Activated CD4-positive, alpha-beta T cell treated with anti-CD3 and anti-CD28 coated beads for 48 hours (primary cell): ENCODE measurements at places on chromosomes 12 and 14.

DNA sequence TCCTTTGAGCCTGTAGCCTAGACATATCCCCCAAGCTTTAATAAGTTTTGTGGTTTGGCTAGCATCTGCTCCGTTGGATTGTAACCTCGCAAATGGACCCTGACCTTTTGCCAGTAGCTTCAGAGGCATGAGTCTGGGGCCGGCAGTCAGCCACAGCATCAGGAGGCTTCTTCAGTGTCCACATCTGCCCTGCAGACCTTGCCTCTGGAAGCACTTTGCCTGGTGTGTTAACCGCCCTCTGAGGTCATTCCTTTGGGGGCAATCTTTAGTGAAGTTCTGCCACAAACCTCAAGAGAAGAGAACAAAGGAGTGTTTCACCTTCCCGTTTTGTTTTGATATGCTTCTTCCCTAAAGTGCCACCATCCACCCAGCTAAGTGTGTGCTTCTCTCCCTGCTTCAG is 71.4 kb downstream of the GNS start:
- DNase-seq: no peak

GRCh38 chr14:97120204-97120603 is 323.0 kb downstream of the VRK1 start:
- no peak for DNase-seq

DNA sequence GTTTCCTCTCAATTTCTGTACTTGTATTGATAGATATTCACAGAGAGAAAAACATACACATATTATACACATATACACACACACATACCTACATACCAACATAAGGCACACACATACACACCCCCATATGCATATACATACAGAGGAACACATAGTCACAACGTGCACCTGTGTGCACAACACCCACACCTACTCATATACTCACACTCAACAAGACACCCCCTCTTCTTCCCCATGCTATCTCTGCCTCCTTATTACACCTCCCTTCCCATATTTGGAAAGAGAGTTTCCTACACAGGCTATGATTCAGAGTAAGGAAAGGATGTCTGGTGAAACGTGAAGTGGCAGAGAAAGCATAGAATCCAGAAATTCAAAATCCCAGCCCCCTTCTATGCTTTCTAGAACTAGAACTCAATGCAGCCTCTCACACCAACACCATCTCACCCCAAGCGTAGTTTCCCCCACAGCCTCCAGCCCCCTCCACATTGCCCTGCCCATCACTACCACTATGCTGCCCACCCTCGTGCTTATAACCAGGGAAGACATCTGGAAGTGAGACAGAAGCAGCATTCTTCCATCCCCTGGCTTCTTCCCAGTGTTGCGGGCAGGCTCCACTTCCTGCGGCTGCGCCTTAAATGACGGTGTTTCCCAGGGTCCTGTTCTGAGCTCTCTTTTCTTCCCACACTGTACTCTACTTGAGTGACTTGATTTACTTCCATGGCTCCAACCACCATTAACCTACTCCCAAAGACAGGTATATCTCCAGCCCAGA is 2.4 kb downstream of the RNASE8 start:
- DNase-seq: no peak

DNA sequence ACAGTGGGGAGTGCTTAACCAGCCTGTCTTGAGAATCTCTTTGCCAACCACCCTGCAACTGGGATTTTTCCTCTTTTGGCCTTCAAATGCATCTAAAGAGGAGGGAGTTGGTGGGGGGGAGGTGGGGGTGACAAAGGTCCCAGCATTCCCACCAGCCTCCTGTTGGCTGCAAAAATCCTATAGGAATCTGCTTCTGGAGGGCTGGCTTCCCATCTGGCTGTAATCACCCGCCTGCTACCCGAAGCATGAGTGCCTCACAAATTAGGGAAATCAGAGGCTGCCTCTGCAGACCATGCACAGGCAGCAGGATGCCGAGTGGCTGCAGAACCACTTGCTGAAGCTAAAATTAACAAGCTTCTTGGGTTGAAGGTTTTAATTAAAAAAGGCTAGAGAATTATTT is 73.9 kb upstream of the WSCD2 start:
- no peak for DNase-seq

DNA sequence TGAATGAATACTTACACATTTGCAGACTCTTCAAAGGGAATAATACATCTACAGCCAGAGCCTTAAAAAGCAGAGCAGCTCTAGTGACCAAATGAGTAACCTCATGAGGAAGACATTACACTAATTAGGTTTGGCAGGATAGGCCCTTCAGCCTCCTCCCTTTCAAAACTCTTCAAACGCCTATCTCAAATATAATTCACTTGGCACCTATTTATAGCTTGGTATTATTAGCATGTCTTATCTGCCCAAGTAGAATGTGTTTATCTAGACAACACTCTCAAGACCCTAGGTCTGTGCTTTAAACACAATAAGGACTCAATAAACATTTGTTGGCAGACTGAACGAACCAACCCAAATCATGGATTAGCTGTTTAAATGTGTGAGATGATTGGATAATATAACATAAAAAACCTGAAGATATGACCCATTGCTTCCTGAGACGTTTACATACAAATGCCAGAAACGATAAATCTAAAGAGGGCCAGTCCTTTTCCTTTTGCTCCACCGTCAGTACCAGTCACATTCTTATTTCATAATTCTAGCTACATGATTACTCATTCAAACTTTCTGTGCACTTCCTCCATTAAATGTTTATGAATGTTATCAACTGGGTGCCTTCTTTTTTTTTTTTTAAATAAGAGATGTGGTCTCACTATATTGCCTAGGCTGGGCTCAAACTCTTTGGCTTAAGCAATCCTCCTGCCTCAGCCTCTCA is 123.3 kb downstream of the CEP83 start:
- no peak for DNase-seq

DNA sequence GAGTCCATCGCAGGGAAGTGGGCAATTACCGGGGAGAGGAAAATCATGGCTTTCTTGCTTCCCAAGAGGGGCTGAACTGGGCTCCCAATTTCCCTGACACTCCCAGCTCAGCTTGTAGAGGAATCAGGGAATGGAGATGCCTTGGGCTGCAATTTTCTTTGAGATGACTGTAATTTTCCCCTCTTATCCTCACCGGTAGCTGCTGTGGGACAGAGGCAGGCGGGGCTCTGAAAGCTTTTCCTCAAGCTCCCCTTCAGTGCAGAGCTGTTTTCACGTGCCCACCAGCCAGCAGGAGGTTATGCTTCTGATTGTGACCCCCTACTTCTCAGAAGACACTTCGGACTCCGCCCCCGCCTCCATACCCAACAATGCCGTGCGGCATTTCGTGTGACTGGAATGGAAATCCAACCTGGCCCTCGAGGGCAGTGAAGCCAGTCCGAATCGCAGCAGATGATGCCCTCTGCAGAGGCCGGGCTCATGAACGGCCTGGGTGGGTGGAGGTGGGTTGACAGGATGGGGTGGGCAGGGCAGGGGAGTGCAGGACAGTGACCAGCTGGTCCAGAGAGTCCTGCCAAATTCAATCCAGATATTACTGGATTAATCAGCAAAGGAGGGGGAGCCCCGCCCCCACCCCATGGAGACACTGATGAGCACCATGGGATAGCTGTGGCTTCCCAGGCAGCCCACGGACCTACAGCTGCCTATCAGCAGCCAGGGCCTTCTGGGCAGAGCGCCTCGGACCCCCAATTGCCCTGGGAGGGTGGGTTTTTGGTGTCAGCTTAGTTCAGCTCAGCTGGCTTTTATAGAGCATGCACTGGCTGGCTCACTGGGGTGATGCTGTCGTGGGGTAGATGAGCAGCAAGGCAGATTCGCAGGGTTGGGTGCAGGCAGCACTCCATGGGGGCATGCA is 37.6 kb downstream of the RTL1 start:
- DNase-seq: no peak

DNA sequence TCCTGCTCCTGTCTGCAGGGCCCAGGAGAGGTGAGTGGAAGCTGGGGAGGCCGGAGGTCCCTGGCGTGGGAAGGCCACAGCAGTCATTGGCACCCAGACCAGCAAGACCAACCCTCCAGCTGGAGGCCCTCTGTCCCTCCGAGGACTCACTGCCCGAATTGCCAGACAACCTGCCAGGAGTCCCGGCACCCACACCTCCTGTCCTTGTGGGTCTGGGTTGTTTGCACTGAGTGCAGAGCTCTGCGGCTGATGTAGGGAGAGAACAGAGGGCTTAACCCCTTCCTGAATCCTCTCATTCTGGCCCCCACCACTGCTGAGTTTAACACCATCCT is 204.9 kb downstream of the KIF26A start:
- no peak for DNase-seq

- DNase-seq: no peak
Measured at GRCh38 chr12:68798882-68799234, 9.1 kb upstream of the MDM2 start.

DNA sequence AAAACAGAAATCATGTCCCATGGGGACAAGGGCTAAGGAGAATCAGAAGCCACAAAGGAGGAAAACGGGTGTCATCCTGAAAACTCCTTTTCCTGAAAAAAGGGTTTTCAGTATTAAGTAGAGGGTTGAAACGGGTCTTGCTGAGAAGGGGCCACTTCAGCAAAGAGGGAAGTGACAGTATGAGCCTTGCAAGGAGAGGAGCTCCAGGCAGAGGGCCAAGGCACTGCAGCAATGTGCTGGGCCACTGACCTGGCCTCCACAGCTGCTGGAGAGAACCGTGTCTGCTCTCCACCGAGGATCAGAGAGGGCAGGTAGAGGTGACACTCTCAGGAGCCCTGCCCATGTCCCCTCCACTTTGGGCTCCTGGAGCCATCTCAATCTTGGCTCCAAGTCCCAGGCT is 103.3 kb downstream of the NCOR2 start:
- no peak for DNase-seq

GRCh38 chr12:107515446-107515958 is 170.1 kb upstream of the PWP1 start:
- DNase-seq: peak; percentile 39

DNA sequence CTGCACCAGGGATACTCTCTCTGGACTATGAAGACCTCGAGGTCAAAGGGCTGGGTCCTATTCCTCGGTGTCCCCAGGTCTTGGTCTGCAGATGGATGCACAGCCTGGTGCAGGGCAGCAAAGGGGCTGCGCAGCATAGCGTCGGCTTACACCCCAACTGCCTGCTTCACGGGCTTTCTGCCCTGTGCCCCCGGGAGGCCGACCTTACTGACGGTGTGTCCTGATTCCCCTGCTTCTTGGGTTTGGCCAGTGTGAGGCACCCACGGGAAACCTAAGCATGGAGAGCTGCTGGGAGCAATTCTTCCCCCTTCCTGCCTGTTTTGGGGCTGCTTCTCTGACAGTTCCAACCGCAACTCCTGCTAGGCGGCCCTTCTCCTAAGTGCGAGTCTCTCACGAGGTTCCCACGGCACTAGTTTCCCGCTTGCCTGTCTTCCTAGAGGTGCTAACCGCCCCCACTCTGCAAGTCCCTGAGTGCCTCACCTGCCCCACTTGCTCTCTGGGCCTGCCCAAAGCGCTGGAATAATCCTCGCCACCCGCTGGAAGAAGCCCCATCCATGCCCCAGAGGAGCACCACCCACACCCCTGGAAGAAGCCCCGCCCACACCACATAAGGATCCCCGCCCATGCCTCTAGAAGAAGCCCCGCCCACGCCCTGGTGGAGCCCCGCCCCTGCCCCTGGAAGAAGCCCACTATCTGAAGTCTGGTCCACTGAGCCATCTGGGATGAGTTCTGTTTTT is 54.0 kb downstream of the PRIMA1 start:
- peak; percentile 18 for DNase-seq

- DNase-seq: no peak
Measured at GRCh38 chr12:77606348-77606747, 224.3 kb upstream of the NAV3 start.

DNA sequence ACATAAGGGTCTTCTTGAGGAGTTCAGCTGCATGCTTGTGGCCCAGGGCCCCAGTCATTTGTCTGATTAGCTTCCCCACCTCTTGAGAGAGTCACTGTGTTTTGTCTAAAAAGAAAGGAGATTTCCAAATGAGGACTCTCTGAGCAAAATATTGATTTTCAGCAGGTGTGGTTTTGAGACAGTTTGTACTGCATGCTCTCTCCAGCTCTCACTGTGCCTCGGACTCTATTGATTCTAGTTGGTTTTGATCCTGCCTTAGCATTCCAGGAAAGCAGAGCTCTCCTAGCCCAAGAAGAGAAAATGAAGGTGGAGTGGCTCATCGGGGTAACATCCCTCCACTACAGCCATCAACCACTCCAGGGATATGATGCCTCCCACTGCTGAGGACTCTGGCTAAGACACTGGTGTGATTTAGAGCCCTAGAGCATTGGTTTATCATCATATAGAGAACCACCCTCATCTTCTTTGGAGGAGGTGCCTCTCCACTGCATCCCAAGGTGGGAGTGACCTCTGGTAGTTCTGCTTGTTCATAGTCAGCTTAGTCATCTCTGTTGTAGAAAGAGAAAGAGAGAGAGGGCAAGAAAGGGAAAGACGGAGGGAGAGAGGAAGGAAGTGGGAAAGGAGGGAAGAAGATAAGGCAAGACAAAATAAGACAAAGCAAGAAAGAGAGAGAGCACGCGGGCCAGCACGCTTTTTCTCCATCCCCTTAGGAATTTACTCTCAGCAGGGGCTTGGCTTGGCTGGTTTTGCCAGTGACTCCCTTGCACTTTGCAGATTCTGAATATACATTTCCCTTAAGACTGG is 365.6 kb downstream of the DPF3 start:
- no peak for DNase-seq

GRCh38 chr12:109500406-109501185 is 23.2 kb downstream of the UBE3B start:
- no peak for DNase-seq

GRCh38 chr12:60148831-60149230 is 553.0 kb downstream of the SLC16A7 start:
- no peak for DNase-seq

GRCh38 chr12:52603314-52603713 is 2.1 kb upstream of the KRT72 start:
- no peak for DNase-seq

DNA sequence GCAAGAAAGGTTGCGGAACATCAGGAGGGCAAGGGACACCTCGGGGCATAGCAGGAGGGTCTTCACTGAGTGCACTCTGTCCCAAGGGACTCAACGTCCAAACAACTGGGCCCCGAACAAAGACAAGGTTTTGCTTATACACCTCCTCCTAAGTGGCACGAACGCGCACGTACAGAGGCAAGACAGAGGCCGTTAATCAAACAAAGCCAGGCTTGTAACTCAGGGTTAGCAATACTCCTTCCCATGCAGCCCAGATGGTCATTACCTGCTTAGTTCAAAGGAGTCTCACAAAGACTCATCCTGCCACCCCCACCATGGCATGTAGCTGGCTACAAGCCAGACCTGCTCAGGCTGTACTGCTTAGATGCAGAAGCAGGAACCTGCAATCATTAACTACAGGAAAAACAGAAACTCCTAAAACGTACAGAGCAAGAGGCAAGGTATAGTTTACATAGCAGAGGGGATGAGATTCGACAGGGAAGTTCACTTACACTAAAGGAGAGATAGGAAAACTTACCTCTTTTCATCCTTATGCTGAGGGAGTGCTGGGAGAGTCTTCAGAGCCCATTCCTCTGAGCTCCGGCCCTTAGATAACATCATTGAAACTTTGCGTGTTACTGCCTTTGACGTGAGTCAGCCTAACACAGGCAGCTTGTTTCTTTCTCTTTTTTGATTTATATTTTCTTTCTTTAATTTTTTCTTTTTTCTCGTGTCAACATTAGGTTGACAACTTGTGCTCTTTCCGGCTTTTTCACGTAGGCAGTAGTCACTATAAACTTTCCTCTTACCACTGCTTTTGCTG is 1319.1 kb downstream of the TMEM121 start:
- DNase-seq: peak; percentile 74

- DNase-seq: no peak
Measured at GRCh38 chr14:75831952-75832351, 149.8 kb downstream of the TGFB3 start.
